Caco-2 (cell line): ENCODE measurements at places on chromosomes 1 and 21. TPM values are rescaled to one million over a fixed set of nuclear protein-coding genes. Genes with fewer than 3 reads are reported as not detected.

GRCh38 chr1:36839485-36839884 is 194.8 kb downstream of the GRIK3 start:
- H3K27me3 ChIP-seq: no peaks in the 10 kb centered on the region
- H3K4me3 ChIP-seq: no peak overlapping the region
- H3K36me3 ChIP-seq: no peaks in the 10 kb centered on the region
- H3K27ac ChIP-seq: no peak overlapping the region
- H3K4me1 ChIP-seq: no peaks in the 10 kb centered on the region

DNA sequence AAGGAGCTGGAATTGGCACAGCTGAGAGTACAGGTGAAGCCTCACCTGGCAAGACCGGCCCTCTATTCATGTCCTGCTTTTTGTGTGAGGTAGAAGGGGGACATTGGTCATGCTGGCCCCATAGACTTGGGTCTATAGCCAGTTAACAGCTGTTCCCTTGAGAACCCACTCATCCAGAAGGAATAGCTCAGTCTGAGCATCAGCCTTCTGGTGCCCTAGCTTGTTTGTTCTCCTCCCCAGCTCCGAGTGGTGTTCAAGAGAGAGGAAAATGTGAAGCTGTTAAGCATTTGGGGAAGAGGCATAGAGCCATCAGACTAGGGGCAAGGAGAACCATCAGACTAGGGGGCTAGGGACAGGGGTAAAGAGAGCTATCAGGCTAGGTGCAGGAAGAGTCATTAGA is 290.9 kb downstream of the SIPA1L2 start:
- H3K4me1 ChIP-seq: no peaks in the 10 kb centered on the region
- H3K4me3 ChIP-seq: no peak overlapping the region
- no peaks in the 10 kb centered on the region for H3K36me3 ChIP-seq
- no peaks in the 10 kb centered on the region for H3K27me3 ChIP-seq
- no peak for DNase-seq

DNA sequence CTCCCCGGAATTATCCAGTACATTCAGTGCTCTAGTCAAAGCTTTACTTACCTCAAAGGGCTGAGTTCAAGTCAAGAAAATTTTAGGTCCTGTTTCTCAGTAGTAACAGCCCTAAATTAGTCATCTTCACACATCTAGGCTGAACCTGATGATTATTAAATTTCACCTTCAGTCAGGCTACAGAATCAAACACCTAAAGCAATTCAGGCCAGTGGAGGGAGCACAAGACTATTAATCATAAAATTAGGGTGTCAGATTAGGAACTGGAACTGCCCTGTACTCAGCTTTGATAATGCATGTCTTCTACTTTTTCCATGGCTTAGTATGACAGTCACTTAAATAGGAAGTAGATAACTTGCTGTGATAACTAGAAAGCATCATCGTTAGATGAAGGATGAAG is 28.4 kb upstream of the BCAS2 start:
- no peaks in the 10 kb centered on the region for H3K36me3 ChIP-seq
- no peak overlapping the region for H3K4me3 ChIP-seq
- no peaks in the 10 kb centered on the region for H3K27me3 ChIP-seq
- H3K4me1 ChIP-seq: no peaks in the 10 kb centered on the region
- DNase-seq: no peak

GRCh38 chr1:228747301-228747935 is 12.1 kb downstream of the RHOU start:
- DNase-seq: peak; percentile 48
- H3K27ac ChIP-seq: peak overlapping the region; percentile 0
- H3K27me3 ChIP-seq: no peaks in the 10 kb centered on the region
- no peak overlapping the region for H3K4me3 ChIP-seq

DNA sequence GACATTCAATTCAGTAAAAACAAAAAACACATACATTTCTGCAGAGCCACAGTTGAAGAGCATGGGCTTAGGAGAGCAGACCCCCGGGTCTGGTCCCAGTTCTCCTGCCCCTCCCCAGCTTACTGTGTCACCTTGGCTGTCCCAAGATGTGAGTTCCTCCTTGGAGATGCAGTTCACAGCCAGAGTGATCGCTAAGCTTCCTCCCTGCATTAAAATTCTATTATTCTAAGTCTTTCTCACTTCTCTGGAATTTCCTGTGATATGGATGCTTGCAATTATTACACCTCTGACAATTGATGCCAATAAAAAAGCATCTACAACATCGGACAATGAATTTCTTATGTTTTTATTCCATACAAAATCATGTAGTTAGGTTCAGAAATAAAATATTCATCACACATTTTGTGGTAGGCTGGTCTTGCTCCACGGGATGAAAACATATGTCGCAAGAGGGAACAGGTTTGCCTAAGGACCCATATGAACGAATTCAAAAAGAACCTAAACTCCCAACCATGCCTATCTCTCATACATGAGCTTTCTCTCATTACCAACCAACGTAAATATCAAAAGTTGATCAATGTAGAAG is 328.5 kb upstream of the RUNX1 start:
- no peaks in the 10 kb centered on the region for H3K36me3 ChIP-seq
- no peak for DNase-seq
- peaks cover 7% of the 10 kb centered on the region; the same call in 1 of the 2 replicates for H3K4me1 ChIP-seq
- no peak overlapping the region for H3K27ac ChIP-seq
- no peaks in the 10 kb centered on the region for H3K27me3 ChIP-seq

The FAM151A gene
- 21.4 and 22.3 TPM in 2 replicates for total RNA-seq

The PTPN22 gene
- not detected in 2 replicates for total RNA-seq
